ENCODE measurements at places on chromosomes 1 and 21. TPM values are rescaled to one million over a fixed set of nuclear protein-coding genes. Genes with fewer than 3 reads are reported as not detected.

Gene NBPF8
- 8.2 TPM for total RNA-seq

Gene NUF2
- 21.8 TPM for total RNA-seq

Gene RABGGTB
- 158 TPM for total RNA-seq

Gene DNALI1
- 0.65 TPM for total RNA-seq

Gene KRTAP11-1
- total RNA-seq, result not detected

Gene TGFBR3
- total RNA-seq, result 3.6 TPM

Gene ERRFI1
- total RNA-seq, result 27.3 TPM

Gene SPRR5
- total RNA-seq, result not detected

Gene CYP4X1
- 0.32 TPM for total RNA-seq

Gene PRAMEF15
- total RNA-seq, result not detected

Gene PDZK1IP1
- total RNA-seq, result not detected

Gene HECTD3
- 16.9 TPM for total RNA-seq

Gene AMY1C
- total RNA-seq, result not detected

Gene KIAA1614
- total RNA-seq, result 2.6 TPM

Gene TRNAU1AP
- 27.2 TPM for total RNA-seq

Gene SELL
- total RNA-seq, result 0.65 TPM

Gene VAMP3
- total RNA-seq, result 95.0 TPM

Gene FCRL6
- 0.30 TPM for total RNA-seq

Gene ADORA1
- 0.32 TPM for total RNA-seq

Gene RHBDL2
- total RNA-seq, result not detected

Gene PTGS2
- 12.7 TPM for total RNA-seq

Gene PLA2G4A
- total RNA-seq, result 10.6 TPM

Gene CHIA
- total RNA-seq, result not detected

Gene COA6
- 28.6 TPM for total RNA-seq

Gene BEST4
- not detected for total RNA-seq

Gene KRTAP25-1
- total RNA-seq, result not detected

Gene INAVA
- not detected for total RNA-seq

Gene VHLL
- total RNA-seq, result not detected

Gene SPATA1
- 1.6 TPM for total RNA-seq

Gene ZSCAN20
- 7.5 TPM for total RNA-seq

Gene NIPAL3
- total RNA-seq, result 19.2 TPM

Gene TNFSF18
- total RNA-seq, result 85.7 TPM

Gene AIM2
- not detected for total RNA-seq

Gene PRELP
- under 0.01 TPM for total RNA-seq

Gene KCNN3
- 0.65 TPM for total RNA-seq

Gene MKNK1
- 16.9 TPM for total RNA-seq

Gene RGS21
- not detected for total RNA-seq

Gene LCE3D
- not detected for total RNA-seq

Gene CRNN
- not detected for total RNA-seq

Gene TMPRSS15
- total RNA-seq, result not detected

Gene TPTE
- total RNA-seq, result not detected

Gene C1orf56
- total RNA-seq, result 1.3 TPM

Gene RGS4
- total RNA-seq, result 235 TPM

Gene OLFML2B
- 0.32 TPM for total RNA-seq
